ENCODE measurements at places on chromosomes 16 and 17.

- no peak for DNase-seq
Observed at GRCh38 chr16:81702506-81702905, 76.6 kb upstream of the PLCG2 start.

GRCh38 chr17:66200685-66201092, 8.8 kb upstream of the CEP112 start:
- no peak for DNase-seq

GRCh38 chr16:49696414-49697101, 159.4 kb downstream of the ZNF423 start:
- no peak for DNase-seq

DNA sequence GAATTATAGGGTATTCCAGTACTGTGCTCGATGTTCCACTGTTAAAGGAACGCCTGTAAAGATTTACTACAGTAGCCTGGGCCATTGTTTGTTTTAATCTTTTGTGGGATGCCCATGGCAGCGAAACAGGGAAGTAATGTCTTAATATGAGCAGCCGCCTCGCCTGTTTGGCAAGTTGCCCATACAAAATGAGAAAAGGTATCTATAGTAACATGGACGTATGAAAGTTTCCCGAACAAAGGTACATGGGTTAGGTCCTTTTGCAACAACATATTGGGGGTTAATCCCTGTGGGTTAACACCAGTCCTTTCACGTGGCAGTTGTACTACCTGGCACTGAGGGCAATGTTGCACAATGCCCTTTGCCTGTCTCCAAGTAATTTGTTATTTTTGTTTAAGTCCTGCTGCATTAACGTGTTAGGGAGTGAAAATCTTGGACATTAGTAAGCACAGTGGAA, 21.1 kb upstream of the TMC5 start:
- DNase-seq, result no peak

GRCh38 chr17:48704361-48705248, 17.7 kb downstream of the PRAC1 start:
- no peak for DNase-seq

GRCh38 chr16:61862221-61863155, 173.8 kb downstream of the CDH8 start:
- DNase-seq, result no peak

GRCh38 chr17:68221786-68222185, 26.1 kb upstream of the AMZ2 start:
- no peak for DNase-seq

DNA sequence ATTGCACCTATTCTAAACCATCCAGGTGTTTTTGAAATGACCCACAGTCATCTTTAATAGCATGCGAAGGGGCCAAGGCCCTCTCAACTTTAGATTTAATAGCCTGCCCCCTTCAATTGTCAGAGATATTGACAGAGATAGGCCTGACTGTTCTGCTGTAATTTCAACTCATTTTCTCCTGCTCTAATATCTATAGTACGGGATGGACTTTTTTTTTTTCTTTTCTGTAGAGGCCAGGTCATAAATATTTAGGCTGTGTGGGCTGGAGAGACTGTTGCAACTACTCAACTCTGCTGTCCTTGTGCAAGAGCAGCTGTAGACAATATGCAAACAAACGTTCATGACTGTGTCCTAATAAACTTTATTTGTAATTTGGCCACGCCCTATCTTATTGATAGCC, 24.7 kb upstream of the KRT20 start:
- DNase-seq, result peak; percentile 73

DNA sequence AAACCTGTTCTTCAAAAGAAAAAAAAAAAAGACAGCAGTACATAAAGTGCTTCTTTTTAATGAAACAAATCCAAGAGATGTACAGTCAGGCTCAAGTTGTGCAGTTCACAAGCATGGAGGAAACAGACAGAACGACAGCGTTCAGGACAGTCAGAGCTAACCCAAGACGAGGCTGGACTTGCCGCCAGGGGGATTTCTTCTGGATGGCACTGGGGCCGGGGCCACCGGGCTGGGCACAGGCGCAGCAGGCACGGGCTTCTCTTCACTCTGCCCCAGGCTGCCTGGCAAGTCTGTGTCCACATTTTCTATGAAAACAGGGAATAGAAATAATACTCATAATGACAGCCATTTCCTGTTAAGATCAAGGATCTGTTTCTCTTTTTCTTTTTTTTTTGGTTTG, 4.4 kb upstream of the NT5C start:
- no peak for DNase-seq

DNA sequence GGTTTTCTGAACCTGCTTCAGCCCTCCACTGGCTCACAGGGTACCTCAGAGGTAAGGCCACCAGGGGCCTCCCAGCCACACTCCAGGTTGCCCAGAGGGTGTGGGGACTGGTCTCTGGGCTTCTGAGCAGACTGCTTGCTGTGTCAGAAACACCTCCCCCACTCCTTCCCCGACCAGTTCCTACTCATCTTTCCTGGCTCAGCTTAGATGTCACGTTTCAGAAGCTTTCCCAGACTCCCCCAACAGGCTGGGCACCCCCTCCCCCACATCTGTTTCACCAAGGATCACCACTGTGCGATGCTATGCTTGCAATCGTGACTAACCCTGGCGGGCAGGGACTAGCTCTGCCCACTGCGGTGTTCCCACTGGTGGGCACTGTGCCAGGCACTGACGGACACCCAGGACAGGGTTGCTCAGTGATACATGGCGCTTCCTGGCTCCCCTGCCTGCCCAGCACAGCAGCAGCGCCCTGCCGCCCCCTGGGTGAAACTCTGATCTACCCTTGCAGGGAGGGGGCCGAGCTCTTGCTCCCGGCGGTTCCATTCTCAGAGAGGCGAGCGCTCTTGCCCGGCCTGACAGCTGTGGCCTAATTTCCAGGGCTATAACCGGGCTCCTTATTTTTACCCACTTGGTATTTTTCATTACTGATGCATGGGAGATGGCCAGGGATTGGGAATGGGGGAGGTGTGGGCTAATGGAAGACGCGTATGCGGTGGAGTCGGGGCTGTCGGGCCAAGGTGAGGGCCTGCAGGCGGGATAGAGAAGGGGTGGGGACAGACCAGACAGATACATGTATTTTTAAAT, 29.4 kb upstream of the MTSS2 start:
- DNase-seq, result peak; percentile 98

- no peak for DNase-seq
Observed at GRCh38 chr16:84209989-84210388, 19.0 kb downstream of the ADAD2 start.

DNA sequence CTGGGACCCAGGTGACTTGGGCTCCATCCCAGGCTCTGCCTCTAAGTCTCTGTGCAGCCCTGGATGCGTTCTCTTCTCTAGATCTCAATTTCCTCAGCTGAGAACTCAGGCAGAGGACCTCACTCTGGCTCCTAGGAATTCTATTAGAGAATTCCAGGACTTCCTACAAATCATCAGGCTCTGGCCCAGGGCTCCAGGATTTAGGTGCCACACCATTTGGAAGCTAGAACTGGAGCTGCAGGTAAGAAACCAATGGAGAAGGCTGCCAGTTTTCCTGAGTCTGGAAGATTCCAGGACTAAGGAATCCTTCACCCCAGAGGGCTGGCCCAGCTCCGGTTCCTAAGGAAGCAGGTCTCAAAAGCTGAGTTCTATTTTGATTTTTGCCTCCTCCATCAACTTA, 189.8 kb upstream of the CDH5 start:
- no peak for DNase-seq

DNA sequence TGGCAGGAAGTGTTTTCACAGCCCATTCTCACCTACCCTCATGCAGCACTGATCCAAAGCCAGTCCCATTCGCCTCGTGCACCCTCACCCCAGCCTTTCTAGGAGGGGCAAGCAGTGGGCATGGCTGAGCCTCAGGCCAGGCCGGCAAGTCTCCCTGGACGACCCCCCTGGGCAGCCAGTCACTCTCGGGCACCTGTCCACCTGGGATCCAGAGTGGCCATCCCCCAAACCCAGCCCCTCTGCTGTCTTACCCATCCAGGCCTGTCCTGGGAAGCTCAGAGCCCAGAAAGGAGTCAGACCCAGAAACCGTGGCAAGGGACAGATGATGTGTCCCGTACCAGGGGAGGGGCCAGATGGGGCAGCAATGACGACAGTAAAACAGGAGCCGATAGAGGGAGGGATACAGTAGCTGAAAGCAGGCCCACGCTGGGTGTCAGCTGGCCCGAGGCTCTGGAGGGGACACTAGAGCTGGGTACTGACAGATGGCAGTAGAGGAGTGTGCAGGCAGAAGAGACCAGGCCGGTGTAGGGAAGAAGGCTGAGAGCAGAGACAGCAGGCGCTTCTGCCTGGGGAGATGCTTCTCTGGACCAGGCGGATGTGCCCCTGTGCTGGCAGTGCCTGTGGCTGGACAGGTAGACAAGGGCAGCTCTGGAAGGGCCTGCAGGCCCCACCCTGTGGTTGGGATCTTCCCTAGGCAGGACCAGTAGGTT, 5.8 kb downstream of the CMTM3 start:
- no peak for DNase-seq

DNA sequence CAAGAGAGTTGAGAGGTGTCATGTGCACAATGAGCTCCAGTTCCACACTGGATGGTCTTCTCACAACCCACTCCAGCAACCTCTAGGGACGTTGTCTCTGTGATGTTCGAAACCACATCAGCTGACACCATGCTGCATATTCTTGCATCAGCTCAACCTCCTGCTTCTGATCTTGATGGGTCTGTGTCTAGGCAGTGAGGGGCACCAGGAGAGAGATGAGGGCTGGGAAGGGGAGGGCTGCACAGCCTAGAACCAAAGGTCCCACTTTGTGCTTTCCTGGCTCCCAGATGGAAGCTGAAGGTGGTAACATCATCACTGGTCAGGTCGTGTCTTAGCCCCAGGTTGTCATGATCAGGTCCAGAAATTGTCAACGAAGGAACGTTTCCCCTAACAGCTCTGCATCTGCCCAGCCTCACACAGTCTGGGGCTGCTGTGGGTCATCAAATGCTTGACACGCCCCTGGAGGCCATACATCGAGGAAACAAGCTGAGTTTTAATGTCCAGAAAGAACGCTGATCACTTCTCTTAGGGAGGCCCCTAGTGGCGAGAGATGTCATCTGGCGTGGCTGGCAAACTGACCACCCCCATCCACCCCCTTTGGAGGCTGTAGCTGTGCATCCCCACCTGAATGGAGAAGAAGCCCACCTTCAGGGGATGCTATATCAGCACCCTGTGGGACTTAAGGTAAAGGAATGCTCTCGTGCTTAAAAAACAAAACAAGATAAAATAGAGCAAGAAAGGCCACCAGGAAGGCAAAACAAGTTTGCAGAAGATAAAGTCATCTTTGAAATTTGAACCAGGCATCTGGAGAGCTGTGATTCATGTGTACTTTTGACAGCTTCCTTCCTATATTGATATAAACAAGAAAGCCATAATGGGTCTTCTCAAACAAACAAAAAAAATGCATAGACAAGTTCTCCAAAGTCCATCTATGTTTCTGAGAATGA, 58.3 kb downstream of the WIPI1 start:
- no peak for DNase-seq

DNA sequence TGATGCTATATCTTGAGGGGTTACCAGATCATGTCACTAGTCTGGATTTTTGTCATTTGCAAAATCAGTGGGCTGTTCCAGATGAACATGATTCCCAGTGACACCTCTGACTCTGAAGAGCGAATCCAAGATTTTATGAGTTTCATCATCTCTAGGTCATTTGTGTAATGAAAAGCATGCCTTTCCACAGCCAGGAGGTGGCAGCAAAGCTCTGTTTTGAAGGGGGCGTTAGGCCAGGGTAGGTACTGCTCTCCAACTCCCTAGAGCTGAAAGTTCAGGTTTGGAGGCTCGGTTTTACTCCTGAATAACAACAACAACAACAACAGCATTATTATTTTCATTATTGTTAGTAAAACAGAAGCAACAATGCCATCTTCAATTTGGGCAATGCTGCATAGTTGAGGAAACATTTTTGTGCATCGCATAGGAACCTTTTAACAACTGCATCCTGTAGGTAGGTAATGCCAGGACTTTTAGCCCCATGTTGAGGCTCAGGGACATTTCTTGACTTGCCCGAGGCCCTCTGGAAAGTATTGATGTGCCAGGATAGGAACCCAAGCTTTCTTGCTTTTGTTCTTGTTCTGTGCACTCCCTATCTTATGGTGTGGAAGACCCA, 77.0 kb downstream of the MYH13 start:
- no peak for DNase-seq

DNA sequence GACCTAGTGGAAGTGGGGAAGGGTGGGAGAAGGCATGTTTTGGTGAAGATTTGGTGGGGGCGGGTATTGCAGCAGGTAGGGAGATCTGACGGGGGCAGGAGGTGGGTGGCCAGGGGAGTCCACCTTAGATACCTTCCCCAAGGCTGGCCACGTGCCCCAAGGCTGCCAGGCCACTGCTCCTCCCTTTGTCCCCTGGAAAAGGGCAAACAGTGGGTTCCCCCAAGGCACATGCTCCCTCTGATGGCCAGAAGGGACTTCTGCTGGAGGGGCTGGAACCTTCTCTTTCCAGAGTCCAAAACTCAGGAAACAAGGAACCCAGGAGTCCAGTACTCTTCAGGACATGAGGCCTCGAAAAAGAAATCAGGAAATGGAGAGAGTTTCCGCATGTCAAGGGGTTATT, 6.2 kb upstream of the PSMD3 start:
- DNase-seq, result no peak

GRCh38 chr17:57264776-57265175, 8.5 kb downstream of the MSI2 start:
- no peak for DNase-seq

- no peak for DNase-seq
Observed at GRCh38 chr16:46884513-46885293, 541 bp downstream of the GPT2 start.

DNA sequence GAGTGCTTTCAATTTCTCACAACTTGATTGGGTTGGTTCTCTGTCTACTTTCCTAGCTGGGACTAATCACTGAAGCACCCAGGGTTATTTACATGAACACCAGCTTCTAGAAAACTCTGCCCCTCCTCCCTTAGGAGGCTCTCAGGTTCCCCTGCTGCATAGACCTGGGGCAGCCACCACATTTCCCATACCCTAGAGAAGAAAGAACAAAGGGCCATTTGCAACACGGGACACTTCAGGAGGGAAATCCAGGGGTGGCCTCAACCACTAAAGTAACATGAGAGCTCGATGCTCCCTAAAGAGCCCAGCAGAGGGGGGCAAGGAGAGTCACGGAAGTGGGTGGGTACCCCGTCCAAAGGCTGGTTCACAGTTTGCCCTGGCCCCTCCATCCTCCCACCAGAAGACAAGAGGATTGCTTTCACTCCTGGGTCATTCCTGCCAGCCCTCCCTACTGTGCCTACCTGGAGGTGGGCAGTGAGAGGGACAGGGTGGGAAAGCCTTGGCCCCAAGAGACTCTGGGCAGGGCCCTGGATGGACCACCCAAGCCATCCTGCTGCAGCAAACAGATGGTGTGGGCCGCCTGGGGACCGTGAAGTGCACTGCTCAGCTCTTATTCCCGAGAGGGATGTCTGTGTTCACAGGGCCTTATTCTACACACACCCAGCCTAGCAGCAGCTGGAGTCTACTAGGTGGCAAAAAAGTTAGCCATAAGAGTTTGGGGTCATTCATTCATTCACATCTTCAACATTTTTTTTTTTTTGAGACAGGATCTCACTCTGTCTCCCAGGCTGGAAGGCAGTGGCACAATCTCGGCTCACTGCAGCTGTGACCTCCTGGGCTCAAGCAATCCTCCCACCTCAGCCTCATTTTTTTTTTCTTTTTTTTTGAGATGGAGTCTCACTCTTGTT, 392.1 kb downstream of the SOX9 start:
- no peak for DNase-seq

All from BJ (cell line).